Stimulated activated CD4-positive, alpha-beta T cell treated with anti-CD3 and anti-CD28 coated beads, TNF-alpha, amount 100 ng/mL, for 4 hours (primary cell): ENCODE measurements at places on chromosomes 1 and 21.

GRCh38 chr1:10663678-10664035, 132.8 kb downstream of the CASZ1 start:
- DNase-seq: no peak

- DNase-seq: no peak
Observed at GRCh38 chr1:17338706-17339493, 30.9 kb downstream of the PADI4 start.

DNA sequence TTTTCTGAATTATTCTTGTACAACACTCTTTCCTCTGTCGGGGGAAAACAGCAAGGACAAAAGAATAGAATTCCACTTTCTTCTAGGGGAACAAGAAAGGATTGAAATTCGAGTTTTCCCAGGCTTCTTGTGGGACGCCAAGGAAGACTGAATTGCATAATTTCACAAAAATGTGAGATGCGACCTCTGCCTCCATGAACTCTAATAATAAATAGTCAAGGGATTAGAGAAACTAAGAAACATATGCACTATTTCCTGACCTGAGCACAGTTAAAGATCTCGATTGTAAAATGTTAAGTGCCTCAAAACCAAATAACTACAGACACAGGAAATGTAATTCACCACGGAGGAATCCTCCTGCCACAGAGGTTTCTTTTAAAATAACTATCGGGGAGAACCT, 117.3 kb upstream of the MARK1 start:
- no peak for DNase-seq

DNA sequence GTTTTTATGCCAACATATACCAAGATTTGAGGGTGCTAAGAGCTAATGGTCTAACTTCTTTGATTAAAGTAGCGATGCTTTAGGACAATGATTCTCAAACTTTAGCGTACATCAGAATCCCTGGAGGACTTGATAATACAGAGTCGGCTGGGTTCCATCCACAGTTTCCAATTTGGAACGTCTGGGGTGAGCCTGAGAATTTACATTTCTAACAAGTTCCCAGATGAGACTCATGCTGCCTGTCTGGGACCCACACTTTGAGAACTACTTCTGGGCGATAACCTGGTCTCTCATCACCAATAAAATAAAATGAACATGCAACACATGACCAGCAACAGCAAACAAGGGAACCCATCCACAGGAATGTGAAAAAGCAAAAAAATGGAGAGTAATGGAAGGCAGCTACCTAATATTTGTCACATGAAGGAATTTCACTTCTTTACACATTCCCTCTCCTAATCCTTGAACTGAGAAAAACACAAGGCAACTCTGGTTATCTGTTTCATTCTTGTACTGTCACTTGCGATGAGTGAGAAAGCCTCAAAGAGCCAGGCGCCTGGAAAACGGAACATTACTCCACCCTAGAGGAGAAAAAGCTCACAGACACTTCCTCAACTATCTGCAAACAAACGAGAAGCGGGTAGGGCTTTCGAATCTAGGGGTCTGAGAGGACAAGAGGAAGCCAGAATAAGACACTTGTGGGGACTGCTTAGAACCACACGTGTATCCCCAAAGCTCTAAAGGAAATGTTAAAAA, 14.0 kb downstream of the HSF2BP start:
- no peak for DNase-seq

GRCh38 chr1:197339106-197340060, 71.3 kb downstream of the CRB1 start:
- no peak for DNase-seq

GRCh38 chr1:43705982-43706597, 1.2 kb upstream of the ST3GAL3 start:
- no peak for DNase-seq

GRCh38 chr1:226569879-226570547, 21.4 kb downstream of the STUM start:
- no peak for DNase-seq

- DNase-seq: no peak
Observed at GRCh38 chr1:22295856-22296255, 153.0 kb upstream of the WNT4 start.

- no peak for DNase-seq
Observed at GRCh38 chr1:173477286-173478093, at the start of gene PRDX6. TSS of gene PRDX6 (plus strand) at chr1:173477335. CDS start at chr1:173477398, 63 bp downstream.

DNA sequence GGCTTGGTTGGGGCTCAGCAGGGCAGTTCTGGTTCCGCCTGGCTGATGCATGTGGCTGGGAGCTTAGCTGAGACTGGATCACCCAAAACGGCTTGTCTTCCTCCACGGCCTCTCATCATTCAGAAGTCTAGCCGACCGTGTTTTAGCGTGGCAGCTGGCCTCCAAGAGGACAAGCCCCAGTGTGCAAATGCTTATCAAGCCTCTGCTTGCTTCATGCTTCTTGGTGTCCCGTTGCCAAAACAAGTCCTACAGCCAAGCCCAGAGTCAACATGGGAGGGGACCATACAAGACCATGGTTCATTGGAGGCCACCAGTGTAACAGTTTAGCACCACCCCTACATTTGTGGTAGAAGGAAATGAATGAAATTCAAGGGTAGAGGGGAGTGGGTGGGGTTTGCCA, 10.5 kb upstream of the KDF1 start:
- no peak for DNase-seq

GRCh38 chr1:36532810-36533401, 50.2 kb upstream of the CSF3R start:
- no peak for DNase-seq

GRCh38 chr1:162690672-162691434, 58.6 kb downstream of the DDR2 start:
- no peak for DNase-seq

DNA sequence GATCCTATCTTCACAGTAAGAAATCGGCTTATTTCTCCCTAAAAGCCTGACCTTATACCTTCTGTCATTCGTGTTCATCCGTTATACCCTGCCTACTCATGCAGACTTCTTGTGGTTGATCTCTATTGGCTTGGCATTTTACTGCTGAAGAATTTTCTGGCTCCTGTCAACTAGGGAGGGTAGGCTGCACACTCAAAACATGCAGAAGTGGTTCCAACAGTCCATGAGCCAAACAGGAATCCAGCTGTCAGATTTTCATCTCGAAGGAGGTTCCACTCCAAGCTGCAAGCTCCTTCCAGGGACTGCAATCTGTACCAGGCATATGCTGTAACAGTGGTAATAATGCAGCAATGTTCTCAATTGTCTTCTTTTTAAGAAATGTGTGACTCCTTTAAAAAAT, 10.1 kb downstream of the DNAJC11 start:
- no peak for DNase-seq

DNA sequence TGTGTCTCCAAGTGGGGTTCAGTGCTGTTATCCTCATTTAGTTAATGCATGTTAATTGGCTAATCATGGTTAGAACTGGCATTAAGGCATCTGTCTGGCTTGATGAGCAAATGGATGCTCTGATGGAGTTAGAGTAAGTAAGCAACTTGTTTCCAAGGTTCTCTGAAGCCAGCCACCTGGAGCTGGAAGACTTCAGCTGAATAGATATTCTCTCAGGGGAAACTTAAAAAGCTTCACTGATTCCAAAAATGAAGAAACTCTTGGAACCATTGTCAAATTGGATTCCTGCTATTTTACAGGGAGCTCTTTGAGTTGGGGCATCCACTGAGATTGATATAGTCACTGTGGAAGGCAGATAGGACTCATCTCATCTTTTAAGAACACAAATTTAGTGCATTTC, 118.9 kb downstream of the CACHD1 start:
- no peak for DNase-seq

DNA sequence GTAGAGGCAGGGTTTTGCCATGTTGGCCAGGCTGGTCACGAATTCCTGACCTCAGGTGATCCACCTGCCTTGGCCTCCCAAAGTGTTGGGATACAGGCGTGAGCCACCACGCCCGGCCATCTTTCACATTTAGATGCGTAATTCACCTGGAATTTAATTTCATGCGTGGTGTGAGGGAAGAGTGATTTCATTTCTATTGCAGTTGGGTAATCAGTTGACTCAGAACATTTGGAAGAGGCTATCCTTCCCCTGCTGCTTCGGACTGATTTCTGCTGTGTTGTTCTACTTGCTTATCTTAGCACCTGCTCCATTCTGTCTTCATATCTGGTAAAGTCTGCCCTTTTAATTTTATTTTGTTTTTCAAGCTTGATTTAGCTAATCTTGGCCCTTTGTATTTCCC, 19.1 kb downstream of the DIP2A start:
- no peak for DNase-seq

GRCh38 chr1:22641906-22642636, 1.4 kb upstream of the C1QC start:
- DNase-seq: peak; percentile 50
